ENCODE measurements at places on chromosomes 7 and 10. TPM values are rescaled to one million over a fixed set of nuclear protein-coding genes. Genes with fewer than 3 reads are reported as not detected.

DNA sequence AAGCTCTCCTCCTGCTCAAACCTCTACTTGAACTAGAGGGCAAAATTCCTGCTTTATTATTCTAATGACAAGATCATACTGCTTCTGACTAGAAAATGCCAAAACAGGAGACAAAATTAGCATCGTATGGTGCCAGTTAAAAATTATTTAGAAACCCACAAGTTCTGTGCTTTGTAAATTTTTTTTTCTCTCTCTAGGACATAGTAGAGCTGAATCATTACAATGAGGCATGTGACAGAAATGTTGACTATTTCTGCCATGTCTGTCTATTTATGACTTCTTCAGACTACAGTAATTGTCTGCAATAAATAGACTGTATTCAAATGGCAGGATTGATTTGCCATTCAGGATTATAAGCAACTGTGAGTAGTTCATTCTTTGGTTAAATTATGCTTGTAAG lies 335.8 kb downstream of the PRPF18 start:
- DNase-seq, result no peak
- H3K4me1 ChIP-seq, result no peaks in the 10 kb centered on the region
- H3K27me3 ChIP-seq, result no peaks in the 10 kb centered on the region
- no peaks in the 10 kb centered on the region for H3K36me3 ChIP-seq
- no peak overlapping the region for H3K4me3 ChIP-seq

DNA sequence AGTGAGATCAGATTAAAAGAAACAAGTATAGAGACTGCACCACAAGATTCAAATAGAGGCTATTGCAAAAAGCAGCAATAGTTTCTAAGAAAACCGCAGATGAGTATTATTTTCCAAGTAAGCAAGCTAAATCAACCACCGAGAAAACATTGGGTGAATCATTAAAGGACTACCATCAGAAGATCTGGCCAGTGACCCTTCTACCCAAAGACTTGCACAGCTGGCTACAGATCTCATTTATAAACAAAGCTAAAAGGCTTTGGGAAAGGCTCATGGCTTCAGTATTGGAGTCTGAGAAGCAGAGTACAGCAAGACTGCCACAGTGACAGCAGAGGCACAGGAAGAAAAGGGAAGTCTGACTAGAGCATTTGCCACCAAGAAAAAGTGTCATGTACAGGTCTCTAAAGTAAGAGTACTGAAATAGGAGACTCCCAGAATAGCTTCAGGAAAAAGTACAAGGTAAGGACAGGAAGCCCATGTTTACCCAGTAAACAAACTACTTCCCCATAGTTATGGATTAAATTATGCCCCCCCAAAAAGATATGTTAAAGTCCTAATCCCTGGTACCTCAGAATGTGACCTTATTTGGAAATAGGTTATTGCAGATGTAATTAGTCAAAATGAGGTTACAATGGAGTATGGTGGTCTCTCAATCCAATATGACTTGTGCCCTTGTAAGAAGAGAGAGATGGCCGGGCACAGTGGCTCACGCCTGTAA lies 19.0 kb downstream of the STEAP1 start:
- no peak overlapping the region for H3K27ac ChIP-seq
- no peaks in the 10 kb centered on the region for H3K27me3 ChIP-seq
- H3K36me3 ChIP-seq, result no peaks in the 10 kb centered on the region
- no peak overlapping the region for H3K4me3 ChIP-seq
- no peak for DNase-seq

- no peaks in the 10 kb centered on the region for H3K36me3 ChIP-seq
- H3K27ac ChIP-seq, result no peak overlapping the region
- DNase-seq, result no peak
- peaks cover 5% of the 10 kb centered on the region for H3K4me1 ChIP-seq
These were observed 8.8 kb downstream of the ITGB1 start for GRCh38 chr10:32949221-32949678.

DNA sequence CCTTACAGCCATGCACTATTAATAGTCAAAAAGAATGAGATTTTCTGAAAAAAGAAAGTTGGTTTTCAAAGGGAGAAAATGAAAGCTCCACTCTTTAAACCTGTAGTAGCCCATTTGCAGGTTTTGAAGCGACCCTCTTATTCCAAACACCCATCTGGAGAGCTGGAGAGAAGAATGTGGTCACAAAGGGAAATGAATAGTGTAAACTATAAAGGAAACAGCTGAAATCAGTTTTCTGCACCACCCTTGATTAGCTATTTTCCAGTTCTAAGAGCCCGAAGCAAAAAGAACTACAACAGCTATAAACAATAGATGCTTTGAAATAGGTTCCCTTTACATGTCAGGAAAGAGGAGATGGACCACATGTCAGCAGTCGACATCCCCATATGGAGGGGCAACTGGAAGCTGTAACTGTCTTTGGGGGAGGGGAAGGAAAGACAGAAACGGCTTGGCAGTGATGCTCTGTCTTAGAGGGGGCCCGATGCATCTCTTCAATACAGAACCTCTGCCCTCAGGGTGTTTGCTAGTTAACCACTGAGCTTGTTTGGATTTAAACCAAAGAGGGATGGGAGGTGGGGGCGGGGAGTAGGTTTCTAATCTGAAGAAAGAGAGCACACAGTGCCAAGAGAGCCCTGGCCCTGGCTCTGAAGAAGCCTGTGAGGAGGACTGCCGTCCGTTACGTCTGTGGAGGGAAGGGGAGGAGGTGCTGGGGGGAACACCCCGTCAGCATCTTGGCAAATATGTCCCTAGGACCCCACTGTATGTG lies 55.3 kb downstream of the CPVL start:
- H3K4me1 ChIP-seq, result peaks cover 3% of the 10 kb centered on the region
- H3K27me3 ChIP-seq, result no peaks in the 10 kb centered on the region
- peak overlapping the region; percentile 88 for H3K27ac ChIP-seq
- H3K4me3 ChIP-seq, result peak overlapping the region; percentile 43
- no peak for DNase-seq

Gene NUTM2B
- total RNA-seq, result 0.33 TPM
